HuH-7 (cell line): ENCODE measurements at places on chromosomes 7 and 10.
A peak's percentile ranks its signal among the peaks of the same experiment; 100 is the strongest.

- DNase-seq = no peak
Measured at GRCh38 chr10:67606572-67606971, 89.4 kb downstream of the CTNNA3 start.

GRCh38 chr10:30579574-30579973 lies 50.0 kb downstream of the LYZL2 start:
- DNase-seq = no peak

DNA sequence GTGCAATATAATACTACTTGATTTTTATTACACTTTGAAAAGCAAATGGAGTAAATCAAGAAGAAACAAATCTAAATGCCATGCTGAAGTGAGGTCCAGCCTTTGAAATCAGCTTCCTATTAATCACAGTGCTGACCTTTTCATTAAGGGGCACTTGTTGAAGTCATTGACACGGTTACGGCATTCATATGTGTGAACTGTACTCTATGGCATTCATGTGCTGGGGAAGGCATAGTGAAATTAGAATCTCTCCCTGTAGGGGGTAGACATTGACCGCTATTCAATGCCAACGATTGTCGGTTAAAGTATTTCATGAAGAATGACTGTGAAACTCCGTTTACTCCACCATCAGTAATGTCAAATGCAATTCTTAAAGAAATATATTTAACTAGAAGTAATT lies 296.1 kb upstream of the SEMA3A start:
- DNase-seq = no peak

- no peak for DNase-seq
Measured at GRCh38 chr10:63627881-63628296, 106.7 kb downstream of the REEP3 start.

- DNase-seq = peak; percentile 43
Measured at GRCh38 chr10:110221721-110222261, 14.4 kb downstream of the MXI1 start.

DNA sequence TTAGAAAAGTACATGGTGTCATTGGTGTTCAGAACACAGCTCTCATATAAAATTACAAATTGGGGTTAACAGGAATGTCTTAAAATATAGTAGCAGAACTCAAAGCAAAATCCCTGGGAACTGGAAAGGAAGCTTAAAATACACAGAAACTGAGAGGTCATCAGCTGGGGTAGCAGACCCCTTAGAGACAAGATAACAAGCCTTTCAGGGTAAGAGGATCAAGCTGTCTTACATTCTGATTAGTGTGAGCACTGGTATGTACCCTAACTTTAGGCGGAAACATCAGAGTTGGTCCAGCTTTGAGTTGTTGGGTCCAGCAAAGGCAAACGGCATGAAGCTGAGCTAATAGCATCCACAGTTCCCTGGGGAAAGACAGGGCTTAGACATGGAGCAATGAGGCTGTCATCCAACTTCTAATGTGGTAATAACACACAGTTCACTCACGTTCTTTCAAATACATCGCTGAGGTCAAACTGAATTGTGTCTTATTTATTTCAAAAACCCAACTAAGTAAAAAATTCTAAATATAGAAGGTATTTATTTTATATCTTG lies 32.6 kb downstream of the ARHGAP21 start:
- no peak for DNase-seq

DNA sequence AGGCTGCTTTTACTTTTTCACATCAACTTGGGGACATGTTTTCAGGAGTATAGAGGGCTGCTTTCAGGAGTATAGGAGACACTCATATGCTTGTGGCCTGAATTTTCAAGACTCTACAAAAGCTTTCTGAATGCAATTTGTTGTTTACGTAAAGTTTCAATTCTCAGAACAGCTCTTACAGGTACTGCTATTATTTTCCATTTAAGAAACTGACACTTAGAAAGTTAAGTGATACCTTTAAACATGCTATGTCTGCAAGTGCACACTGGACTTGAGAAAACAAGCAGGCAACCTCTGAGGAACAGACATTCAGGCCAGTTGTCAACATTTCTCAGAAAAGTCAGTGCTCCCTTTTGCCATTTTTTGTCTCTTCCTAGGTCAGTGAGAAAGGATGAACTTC lies 70.0 kb upstream of the PHYHIPL start:
- no peak for DNase-seq

DNA sequence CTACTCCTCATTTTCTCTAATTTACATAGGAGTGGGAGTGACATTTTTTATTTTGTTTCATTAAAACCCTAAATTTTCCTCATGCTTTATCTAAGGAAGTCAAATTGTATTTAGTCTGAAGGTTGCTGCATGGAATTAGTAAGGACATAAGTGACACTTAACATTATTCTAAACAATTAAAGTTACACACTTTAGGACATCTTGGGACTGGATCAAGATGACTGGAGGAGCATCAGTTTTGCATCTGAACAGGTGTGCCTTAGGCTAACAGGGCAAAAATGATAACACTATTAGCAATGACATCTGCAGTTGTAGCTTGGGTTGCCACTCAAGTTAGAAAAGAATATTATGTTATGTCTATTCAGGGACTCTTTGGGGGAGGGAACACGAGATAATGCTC lies 199.4 kb downstream of the HDAC9 start:
- DNase-seq = no peak

DNA sequence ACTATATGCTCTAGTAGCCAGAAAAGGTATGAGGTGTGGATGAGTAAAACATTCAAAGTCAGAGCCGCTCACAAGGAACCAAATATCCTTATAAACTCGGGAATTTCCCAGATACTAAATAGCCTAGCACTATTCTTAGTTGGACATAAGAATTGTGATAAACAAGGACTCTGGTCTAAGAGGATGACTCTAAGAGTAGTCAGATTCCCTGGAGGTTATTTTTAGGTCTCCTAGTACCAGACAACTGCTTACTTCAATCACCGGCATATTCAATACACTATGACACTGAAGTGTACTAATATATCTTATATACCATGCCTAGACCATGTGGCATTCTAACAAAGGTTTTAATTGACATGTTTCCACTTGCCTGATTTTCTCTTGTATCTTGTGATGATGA lies 56.5 kb downstream of the LMBR1 start:
- no peak for DNase-seq

GRCh38 chr7:76286842-76287403 lies 15.6 kb upstream of the HSPB1 start:
- no peak for DNase-seq

- no peak for DNase-seq
Measured at GRCh38 chr7:21867816-21868575, 77.7 kb downstream of the CDCA7L start.
